ENCODE measurements at places on chromosomes 11 and 22.
A peak's percentile ranks its signal among the peaks of the same experiment; 100 is the strongest.

DNA sequence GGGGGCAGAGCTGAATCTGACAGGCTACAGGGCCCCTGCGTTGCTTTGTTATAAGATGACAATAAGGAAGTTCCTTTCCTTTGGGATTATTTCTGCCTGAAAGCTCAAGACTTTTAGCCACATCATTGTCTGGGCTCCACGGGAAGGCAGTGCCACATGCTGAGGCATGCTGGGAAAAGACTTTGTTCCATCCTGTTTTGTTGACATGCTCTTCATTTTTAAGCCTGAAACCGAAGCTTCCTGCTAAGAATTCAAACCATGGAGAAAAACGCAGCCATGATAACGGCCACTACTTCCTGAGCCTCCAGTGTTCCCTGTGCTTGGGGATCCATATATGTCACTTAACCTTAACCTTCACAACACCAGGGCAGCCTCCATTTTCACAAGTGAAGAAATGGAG is 5.5 kb upstream of the TCF20 start:
- DNase-seq: no peak

DNA sequence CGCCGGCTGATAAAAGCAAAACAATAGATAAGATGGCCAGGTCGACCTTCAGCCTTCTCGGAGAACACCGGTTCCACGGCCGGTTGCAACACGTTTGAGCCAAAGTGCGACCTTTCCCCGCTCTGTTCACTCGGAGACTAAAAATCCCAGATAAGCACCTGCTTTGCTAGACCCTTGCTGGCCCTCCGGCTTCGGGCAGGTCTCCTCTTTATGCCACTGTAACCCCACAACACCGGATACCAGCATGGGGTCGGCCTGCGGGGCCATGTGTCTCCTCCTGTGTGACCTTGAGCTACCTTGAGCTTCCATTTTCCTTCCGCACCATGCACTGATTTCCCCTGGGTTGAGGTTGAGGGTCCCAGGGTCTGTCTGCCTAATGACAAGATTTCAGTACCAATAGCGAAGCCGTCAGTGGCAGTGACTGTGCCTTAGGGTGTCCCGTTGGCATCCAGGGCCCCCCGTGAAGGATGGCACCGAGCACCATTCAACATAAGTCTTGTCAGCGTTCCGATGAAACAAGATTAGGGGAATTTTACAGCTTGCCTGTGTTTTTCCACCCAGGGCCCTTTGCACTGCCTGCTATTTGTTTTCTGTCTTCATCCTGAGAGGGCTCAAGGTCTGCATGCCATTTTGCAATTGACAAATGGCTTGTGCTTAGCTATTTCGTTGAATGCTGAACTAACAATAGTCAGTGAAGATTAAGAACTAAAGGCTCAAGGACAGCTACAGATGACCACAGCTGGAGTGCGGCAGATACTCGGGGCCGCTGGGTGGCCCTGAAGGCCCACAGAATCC is 118.6 kb downstream of the KCNQ1 start:
- DNase-seq: no peak

- no peak for DNase-seq
These were observed 22.1 kb downstream of the PRDM11 start for GRCh38 chr11:45168366-45169130.

GRCh38 chr11:111089759-111090158 is 155.8 kb upstream of the POU2AF2 start:
- no peak for DNase-seq

- DNase-seq: no peak
These were observed 173.9 kb downstream of the SHANK2 start for GRCh38 chr11:71078482-71078881.

DNA sequence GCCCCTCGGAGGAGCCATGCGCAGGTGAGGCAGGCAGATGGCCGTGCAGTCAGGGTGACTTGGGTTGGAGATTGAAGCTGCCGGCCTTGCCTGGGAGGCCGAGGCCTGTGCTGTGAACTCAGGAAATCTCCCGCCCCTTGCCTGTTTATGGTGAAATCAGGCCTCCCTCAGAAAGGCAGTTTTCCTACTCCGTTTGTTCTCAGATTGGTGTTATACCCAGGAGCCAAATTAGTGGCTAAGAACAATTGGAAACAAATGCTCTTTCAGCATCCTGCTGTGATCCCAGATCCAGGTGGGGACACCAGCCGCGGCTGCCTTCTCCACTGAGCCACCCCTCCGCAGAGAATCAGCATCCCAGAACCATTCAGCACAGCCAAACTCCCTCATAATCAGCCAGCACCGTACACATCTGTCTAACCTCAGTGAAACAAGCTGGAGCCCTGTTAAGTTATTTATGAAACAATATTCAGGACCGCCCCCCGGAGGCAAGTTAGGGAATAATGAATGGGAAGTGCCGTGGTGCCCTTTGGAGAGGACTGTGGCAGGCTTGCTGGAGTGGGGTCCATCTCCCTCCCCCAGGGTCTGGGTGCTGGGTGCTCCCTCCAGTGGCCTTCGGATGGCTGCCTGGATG is 60.0 kb downstream of the PKNOX2 start:
- no peak for DNase-seq

DNA sequence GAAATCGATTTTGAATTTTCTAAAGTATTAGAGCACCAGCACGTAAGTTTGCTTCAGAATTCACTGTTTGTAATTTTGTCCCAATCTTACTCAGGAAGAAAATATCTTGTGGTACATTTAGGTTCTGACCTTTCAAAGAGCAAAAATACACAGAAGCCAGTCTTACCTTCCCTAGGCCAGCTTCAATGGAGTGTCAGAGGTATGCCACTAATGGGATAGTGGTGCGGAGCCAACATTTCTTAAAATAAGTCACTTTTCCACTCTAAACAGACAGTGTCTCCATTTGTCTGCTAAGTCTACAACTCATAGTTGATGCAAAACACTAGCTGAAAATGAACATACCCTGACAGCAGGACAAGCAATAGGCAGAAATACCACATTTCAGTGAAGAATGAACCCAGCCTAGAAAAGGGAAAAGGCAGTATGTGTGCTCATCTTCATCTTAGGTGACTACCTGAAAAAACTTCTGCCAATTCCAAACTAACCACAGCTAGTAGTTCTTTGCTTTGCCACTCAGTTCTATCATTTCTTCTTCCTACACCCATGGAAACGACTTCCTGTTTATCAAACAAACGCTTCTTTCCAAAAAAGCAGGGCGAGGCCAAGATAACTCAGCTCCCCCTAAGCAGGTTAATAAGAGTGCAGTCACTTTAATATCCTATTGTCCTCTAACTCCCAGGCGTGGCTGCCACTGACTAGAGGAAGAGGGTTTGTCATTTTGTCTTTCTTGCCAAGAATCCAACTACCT is 94.0 kb upstream of the APOA1 start:
- peak; percentile 29 for DNase-seq

GRCh38 chr11:8813658-8814057 is 97.3 kb upstream of the AKIP1 start:
- peak; percentile 56 for DNase-seq

DNA sequence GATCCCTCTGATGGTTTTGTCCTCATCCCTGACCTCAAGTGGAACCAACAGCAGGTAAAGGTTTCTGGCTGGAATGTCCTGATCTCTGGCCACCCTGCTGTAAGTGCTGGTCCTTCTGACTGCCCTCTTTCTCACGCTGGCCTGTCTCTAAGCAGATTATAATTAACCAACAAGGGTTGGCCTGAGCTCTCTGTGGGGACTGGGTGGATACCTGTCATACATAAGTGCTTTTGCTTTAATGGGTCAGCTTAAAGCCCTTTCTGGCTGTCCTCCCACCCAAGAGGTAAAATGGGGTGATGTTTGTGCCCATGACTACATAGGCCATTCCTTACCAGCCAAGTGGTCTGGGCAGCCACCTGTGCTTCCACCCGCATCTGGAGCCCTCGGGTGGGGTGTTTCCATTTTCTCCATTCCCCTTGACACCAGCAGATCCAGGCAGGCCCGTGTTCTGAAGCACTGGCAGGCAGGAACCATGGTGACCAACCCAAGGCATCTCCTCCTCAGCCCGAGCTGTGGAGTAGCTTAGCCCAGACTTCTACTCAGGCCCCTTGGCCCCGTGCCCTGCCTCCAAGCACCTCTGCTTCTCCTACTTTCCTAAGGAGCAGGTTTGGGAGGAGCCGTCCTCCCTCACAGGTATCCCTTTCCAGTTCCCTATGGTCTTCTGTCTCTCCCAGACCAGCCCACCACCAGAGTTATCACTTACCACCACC is 17.0 kb upstream of the ST3GAL4 start:
- no peak for DNase-seq

DNA sequence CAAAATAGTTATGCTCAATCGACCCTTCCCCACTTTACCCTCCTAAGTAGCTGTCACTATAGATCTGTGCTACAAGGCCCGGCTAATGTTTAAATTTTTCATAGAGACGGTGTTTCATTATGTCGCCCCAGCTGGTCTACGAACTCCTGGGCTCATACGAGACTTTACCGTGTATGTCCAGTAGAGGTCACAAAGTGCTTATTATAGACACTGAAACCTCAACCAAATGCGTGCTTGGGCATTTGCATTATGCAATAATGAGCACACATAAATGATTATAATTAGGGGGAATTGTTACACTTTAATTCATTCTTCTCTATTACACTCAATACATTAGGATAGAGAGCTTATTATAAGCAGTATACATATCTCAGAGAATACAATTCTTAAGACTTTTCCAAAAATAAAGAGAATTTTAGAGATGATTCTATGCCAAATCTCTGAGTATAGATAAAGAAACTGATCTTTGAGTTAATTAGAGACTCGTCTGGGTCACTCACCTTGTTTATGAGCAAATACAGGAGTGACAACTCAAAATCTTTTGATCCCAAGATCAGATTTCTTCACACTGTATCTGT is 12.5 kb upstream of the MRPL16 start:
- DNase-seq: peak; percentile 16

DNA sequence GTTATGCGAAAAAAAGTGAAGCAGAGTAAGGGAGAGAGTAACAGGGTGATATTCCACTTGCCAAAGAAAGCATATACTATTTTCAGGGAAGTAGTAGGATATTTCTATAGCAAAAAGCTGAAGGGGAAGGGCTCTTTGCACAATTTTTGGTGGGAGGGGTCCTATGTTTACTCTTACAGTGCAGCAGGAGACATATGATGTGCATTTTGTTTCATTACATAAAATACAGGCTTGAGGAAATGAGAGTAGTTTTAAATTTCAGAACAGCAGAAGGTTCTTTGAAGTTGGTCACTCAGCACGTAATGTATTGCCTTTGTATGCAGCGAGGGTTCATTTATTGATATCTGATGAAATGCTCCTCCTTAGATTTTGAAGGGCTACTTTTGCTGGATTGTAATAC is 3.1 kb upstream of the PIK3IP1 start:
- no peak for DNase-seq

DNA sequence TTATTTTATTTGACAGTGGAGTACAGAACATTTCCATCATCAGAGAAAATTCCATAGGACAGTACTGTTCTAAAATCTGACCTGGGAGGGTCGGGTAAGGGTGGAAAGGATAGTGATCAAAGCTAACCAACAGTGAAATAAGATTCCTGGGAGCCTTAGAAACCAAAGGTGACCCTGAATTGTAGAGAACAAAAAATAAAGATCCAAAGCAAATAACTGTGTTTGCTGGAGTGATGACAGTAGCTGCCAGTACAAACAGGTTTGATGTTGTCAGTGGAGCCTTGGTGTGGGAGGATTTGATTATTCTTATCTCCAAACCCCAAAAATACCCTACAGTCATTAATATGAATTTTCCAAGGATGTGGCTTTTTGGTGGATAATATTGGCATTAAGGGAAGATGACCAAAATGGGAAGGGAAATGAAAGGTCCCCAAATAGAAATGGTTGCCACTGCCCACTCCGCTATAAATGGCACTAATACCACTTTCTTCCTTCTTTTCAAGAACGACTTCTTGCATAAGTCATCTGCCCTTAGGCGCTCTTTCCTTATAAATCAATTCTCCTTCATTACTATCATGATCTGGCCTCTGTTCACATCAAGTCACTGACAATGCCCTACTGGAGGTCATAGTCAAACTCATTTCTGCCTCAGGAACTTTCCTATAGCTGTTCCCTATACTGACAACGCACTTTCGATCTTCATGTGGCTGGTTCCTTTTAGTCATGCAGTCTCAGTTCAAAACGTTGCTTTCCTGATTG is 44.4 kb downstream of the EHF start:
- DNase-seq: no peak

DNA sequence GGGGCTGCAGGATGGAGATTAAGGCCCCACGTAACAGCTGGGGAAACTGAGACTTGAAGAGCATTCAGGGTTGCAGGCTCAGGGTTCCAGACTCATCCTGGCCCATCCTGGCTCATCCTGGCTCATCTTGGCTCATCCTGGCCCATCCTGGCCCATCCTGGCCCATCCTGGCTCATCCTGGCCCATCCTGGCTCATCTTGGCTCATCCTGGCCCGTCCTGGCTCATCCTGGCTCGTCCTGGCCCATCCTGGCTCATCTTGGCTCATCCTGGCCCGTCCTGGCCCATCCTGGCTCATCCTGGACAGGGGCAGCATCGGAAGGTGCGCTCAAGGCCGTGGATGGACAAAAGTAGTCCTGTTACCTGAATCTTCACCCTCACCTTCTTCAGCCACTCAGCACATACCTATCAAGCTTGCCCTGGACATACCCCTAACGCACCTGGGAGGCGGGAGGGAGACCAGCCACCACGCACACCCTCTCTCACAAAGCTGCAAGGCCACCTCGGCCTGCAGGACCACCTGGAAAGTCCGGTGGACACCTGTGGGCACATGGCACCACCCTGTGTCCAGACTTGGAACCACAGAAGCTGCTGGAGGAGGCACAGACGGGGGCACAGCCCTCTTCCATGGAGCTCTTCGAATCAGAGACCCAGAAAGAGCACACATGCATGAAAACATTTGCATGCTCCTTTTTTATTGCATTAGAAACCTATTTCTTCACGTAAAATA is 20.3 kb upstream of the NLRP6 start:
- no peak for DNase-seq

GRCh38 chr11:2153581-2154194 is 7.3 kb downstream of the INS start:
- no peak for DNase-seq

DNA sequence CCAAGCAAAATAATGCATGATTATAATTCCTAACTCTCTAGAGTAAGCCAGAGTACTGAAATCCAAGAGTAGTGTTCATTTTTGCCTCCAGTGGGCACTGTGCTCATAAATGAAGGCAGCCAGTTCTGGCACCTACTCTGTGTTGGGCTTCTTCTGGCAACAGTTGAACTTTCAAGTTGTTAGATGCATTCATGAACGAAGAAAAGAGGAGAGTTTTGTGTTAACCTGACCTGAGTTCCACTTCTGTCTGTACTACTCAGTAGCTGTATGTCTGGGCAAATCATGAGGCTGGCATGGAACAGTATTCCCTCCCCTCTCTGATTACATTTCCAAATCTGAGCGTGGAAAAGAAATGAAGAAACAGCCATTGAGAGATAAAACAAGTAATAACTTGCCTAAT is 20.3 kb upstream of the TENM4 start:
- DNase-seq: no peak

Measured in stimulated activated CD4-positive, alpha-beta T cell treated with anti-CD3 and anti-CD28 coated beads, Interleukin-4, amount 100 ng/mL, for 24 hours (primary cell).